T-helper 17 cell (primary cell): ENCODE measurements at places on chromosomes 13 and 19. TPM values are rescaled to one million over a fixed set of nuclear protein-coding genes. Genes with fewer than 3 reads are reported as not detected.

DNA sequence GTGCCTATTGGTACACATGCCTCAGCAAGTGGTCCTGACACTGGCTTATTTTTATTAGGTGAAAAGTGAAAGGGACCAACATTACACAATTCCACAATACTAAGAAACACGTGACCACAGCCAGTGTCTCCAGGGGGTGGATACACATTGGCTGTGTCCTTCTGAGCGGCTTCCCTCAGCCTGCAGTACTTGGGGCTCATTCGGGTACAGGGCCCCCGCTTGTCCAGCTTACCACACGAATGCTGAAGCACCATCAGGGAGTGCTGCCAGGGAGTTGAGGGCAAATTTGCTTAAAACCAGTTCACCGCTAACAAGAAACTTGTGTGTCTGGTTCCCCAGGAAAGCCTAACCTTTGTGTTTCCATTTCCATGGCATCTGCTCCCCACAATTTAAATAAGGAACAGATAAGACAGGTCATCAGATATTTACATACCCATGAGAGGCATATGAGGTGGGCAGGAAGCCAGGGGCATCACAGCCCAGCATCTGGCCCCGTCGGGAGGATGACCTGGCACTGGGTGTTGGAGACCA is 23.3 kb downstream of the PBX4 start:
- peak overlapping the region; percentile 19 for H3K4me3 ChIP-seq
- DNase-seq, result no peak
- H3K36me3 ChIP-seq, result peaks cover 4% of the 10 kb centered on the region
- H3K4me1 ChIP-seq, result peaks cover 43% of the 10 kb centered on the region
- peak overlapping the region; percentile 100 for H3K27ac ChIP-seq

DNA sequence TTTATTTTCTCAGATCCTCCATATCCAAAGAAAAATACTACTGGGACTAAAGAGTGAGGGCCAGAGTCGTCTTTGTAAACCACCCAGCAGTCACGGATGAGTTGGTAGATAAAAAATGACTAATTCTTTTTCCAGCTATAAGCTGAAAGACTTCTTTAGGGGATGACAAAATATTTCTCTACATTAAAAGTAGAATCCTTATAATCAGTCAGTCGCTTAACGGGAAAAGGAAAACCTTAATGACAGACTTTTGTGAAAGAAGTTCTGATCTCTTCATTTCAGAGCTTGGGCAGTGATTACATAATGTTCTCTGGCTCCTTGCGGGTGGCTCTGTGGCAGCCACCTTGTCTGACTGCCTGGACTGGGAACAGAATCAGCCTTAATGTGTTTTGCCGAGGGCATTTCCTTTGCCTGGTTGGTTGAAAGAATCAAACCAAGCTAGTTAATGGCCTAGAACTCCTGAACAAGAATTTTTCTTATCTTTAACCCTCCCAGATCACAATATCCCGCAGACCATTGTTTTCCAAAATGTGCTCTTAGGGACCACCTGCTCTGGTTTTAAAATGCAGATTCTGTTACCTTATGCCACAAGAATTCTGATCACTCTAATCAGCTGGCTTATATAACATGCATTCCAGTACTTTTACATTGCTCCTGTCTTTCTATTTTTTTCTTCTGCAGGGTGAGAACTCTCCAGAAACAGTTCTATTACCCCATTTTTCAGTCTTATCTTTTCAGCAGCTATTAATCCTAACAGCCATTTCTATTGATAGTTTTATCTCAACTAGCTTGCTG is 2.5 kb downstream of the ITM2B start:
- H3K4me1 ChIP-seq, result peaks cover 43% of the 10 kb centered on the region
- H3K27me3 ChIP-seq, result no peaks in the 10 kb centered on the region
- peak overlapping the region; percentile 92 for H3K4me3 ChIP-seq

DNA sequence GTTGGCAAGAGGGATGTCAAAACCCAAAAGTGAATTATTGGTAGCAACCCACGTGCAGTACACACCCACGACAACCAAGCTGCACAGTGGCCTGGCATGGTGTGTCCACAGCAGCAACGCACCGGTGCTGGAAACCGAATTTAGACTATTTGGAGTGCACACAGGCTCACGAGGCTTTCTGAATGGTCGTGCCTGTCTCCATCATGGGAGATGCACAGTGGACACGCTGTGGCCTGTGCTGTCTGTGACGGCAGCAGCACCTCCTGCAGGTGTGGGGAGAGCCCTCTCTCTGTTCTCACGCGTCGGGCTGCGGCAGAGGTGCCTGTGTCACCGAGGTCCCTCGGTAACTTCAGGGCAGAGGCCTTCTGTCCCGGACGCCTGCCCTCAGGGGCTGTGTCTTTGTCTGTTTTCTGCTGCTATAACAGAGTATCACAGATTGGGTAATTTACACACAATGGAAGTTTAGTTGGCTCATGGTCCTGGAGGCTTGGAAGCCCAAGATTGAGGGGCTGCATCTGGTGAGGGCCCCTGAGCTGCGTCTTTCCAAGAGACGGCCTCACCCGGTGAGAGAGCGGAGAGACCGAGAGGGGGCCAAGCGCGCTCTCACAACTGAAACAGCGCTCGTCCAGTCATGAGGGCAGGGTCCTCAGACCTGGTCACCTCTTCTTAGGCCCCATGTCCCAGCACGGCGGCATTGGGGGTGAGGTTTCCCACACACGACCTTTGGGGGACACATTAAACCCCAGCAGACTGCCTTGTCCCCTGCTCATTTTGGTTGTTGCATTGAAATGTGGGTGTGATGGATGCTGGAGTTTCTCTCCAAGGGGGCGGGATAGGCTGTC is 9.1 kb upstream of the MCF2L start:
- DNase-seq, result no peak
- no peaks in the 10 kb centered on the region for H3K36me3 ChIP-seq
- no peaks in the 10 kb centered on the region for H3K27me3 ChIP-seq
- no peak overlapping the region for H3K27ac ChIP-seq

DNA sequence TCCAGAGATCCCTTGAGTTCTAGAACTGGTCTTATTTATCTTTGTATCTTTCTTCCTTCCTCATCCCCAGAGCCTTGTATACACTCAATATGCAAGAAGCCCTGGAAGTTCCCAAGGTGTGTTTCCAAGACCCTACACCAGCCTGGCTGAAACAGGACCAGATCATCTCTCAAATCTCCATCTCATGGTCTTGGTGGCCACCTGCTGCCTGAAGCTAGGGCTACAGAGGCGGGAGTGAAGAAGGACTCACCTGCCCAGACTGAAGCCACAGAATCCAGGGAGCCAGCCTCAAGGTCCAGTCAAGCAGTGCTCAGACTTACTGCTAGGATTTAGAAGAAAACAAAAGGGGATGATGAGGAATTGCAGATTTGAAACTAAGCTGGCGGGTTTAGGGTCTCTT is 6.1 kb upstream of the CYSLTR2 start:
- DNase-seq, result no peak
- H3K4me1 ChIP-seq, result peaks cover 19% of the 10 kb centered on the region
- no peaks in the 10 kb centered on the region for H3K36me3 ChIP-seq
- no peak overlapping the region for H3K4me3 ChIP-seq

Gene C3
- 0.35 TPM for total RNA-seq

Gene CLEC17A
- 0.34 TPM for total RNA-seq

Gene TMEM86B
- total RNA-seq, result 12.8 TPM

GRCh38 chr13:43364210-43365038 is 341.0 kb downstream of the DNAJC15 start:
- no peak for DNase-seq
- H3K36me3 ChIP-seq, result no peaks in the 10 kb centered on the region
- no peaks in the 10 kb centered on the region for H3K27me3 ChIP-seq
- H3K4me3 ChIP-seq, result no peak overlapping the region

DNA sequence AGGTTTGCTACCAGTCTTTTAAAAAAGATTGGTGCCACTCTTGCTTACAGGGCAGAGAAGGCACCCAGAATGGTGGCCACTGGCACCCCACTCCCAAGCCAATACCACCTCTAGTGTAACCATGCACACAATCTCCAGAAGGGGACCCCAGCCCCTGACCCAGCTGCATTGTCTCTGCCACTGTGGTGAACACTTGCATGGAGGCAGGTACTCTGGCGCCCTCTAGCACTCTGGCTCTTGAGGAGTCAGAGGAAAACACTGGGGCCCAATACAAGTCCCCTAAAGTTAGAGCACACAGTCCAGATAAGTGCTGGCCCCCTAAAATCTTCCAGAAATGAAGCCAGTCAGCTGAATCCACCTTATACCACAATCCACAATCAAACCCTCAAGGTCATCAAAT is 6.0 kb downstream of the ERVV-1 start:
- H3K27me3 ChIP-seq, result no peaks in the 10 kb centered on the region
- no peak overlapping the region for H3K27ac ChIP-seq
- H3K4me1 ChIP-seq, result no peaks in the 10 kb centered on the region
- no peak overlapping the region for H3K4me3 ChIP-seq

GRCh38 chr19:4534836-4535658 is at the start of gene PLIN5:
PLIN5 (minus strand) TSS chr19:4535224; CDS start chr19:4534074, 1,150 bp downstream.
- no peaks in the 10 kb centered on the region for H3K4me1 ChIP-seq
- H3K4me3 ChIP-seq, result peak within 1 kb of the TSS; percentile 12
- H3K27me3 ChIP-seq, result peaks cover 28% of the 10 kb centered on the region

DNA sequence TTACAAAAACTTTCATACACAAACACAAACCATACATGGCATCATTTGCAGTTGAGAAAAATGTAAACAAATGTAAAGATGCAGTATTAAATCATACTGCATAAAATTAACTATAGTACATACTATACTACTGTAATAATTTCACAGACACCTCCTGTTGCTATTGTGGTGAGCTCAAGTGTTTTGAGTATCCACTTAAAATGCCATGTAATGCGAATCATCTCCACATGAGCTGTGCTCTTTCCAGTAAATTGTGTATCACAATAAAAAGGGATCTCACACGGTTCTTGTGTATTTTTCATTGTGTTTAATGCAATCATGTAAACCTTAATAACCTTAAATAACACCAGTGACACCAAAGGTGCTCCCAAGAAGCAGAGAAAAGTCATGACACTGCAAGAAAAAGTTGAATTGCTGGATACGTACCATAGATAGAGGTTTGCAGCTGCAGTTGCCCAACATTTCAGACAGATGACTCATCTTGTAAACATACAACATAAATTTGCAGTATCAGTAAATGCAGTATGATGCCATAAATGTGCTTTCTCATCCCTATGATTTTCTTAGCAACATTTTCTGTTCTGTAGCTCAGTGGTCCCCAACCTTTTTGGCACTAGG is 166.6 kb downstream of the RAP2A start:
- DNase-seq, result no peak
- H3K4me1 ChIP-seq, result no peaks in the 10 kb centered on the region
- no peaks in the 10 kb centered on the region for H3K36me3 ChIP-seq
- H3K27me3 ChIP-seq, result peaks cover 18% of the 10 kb centered on the region

- H3K27me3 ChIP-seq, result no peaks in the 10 kb centered on the region
- peaks cover 5% of the 10 kb centered on the region for H3K36me3 ChIP-seq
- DNase-seq, result no peak
These were observed 32.2 kb downstream of the MYO9B start for GRCh38 chr19:17107546-17108452.

Gene CDC34
- 36.2 TPM for total RNA-seq

Gene MCEMP1
- total RNA-seq, result 0.68 TPM

Gene COX6B2
- 0.62 TPM for total RNA-seq

- no peak overlapping the region for H3K27ac ChIP-seq
- H3K4me3 ChIP-seq, result no peak overlapping the region
- no peaks in the 10 kb centered on the region for H3K27me3 ChIP-seq
- H3K36me3 ChIP-seq, result no peaks in the 10 kb centered on the region
- no peak for DNase-seq
- H3K4me1 ChIP-seq, result no peaks in the 10 kb centered on the region
These were observed 296.3 kb downstream of the KLF5 start for GRCh38 chr13:73355134-73355533.

DNA sequence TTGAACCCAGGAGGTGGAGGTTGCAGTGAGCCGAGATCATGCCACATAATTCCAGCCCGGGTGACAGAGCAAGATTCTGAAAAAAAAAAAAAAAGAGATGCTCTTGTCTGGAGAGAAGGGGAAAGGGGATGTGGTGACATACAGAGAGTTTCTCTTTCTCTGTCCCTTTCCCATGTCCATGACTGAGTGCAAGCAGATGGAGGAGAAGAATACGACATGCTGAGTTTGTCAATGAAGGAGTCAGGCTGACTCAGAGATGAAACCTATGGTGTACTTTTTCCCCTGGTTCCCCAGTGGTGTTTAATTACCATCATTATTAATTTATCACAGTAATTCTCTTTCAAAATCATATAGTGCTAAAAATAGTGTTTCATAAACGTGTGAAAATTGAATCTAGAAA is 448.8 kb downstream of the FOXO1 start:
- H3K36me3 ChIP-seq, result peaks cover 9% of the 10 kb centered on the region
- H3K4me3 ChIP-seq, result no peak overlapping the region
- no peak overlapping the region for H3K27ac ChIP-seq
- H3K27me3 ChIP-seq, result no peaks in the 10 kb centered on the region
- no peak for DNase-seq
- H3K4me1 ChIP-seq, result peaks cover 46% of the 10 kb centered on the region

- no peak overlapping the region for H3K27ac ChIP-seq
- peaks cover 19% of the 10 kb centered on the region for H3K27me3 ChIP-seq
- H3K4me3 ChIP-seq, result no peak overlapping the region
- H3K4me1 ChIP-seq, result peaks cover 4% of the 10 kb centered on the region
- H3K36me3 ChIP-seq, result no peaks in the 10 kb centered on the region
- no peak for DNase-seq
These were observed 273.0 kb downstream of the SHISA2 start for GRCh38 chr13:25778808-25779305.

Gene FBXO27
- total RNA-seq, result 1.6 TPM

Gene BCAM
- total RNA-seq, result not detected

DNA sequence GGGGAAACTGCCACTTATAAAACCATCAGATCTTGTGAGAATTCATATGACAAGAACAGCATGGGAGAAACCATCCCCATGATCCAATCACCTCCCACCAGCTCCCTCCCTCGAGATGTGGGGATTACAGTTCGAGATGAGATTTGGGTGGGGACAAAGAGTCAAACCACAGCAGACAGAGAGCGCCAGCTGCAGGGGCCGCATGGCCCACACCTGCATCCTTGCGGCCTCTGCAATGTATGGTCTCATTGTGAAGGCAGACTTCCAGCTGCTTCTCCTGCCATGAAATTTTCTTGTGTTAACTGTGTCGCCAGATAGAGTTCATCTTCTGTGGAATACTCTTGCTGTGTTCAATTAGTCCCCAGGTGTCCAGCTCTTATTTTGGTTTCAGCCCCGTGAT is 17.3 kb upstream of the SLC15A1 start:
- H3K4me3 ChIP-seq, result no peak overlapping the region
- DNase-seq, result no peak
- no peaks in the 10 kb centered on the region for H3K4me1 ChIP-seq
- H3K36me3 ChIP-seq, result peaks cover 2% of the 10 kb centered on the region
- H3K27ac ChIP-seq, result no peak overlapping the region
- H3K27me3 ChIP-seq, result peaks cover 17% of the 10 kb centered on the region

Gene IRS2
- 90.1 TPM for total RNA-seq

Gene IGFL1
- not detected for total RNA-seq

Gene KLF1
- total RNA-seq, result not detected

Gene PRR20B
- total RNA-seq, result not detected

- no peaks in the 10 kb centered on the region for H3K4me1 ChIP-seq
- H3K36me3 ChIP-seq, result peaks cover 5% of the 10 kb centered on the region
- no peak overlapping the region for H3K27ac ChIP-seq
- no peak overlapping the region for H3K4me3 ChIP-seq
- H3K27me3 ChIP-seq, result no peaks in the 10 kb centered on the region
- DNase-seq, result no peak
These were observed 154.4 kb downstream of the GGACT start for GRCh38 chr13:100434010-100434763.

GRCh38 chr13:69324090-69324886 is 783.3 kb upstream of the ATXN8OS start:
- H3K4me3 ChIP-seq, result no peak overlapping the region
- H3K27ac ChIP-seq, result no peak overlapping the region
- H3K27me3 ChIP-seq, result no peaks in the 10 kb centered on the region
- no peaks in the 10 kb centered on the region for H3K36me3 ChIP-seq
- no peak for DNase-seq

Gene NKG7
- 13.0 TPM for total RNA-seq

Gene TICAM1
- 23.4 TPM for total RNA-seq
